ENCODE measurements at places on chromosomes 2 and 18.
A peak's percentile ranks its signal among the peaks of the same experiment; 100 is the strongest.

- no peak for DNase-seq
Observed at GRCh38 chr2:143891879-143892308, 628.0 kb downstream of the ZEB2 start.

DNA sequence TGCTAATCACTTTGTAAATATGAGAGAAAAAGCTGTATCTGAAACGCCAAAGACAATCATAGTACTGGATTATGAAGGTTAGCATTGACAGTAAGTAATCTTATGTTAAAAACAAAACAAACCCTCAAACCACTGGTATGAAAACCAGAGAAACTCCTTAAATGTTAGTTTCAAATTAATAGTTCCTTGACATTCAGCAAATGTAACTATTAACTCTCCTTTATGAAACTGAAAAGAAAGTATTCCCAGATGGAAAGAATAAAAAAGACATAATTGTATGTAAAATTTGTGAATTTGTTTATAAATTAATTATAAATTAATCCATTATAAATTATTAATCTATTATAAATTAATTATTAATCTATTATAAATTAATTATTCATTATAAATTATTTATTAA is 12.3 kb downstream of the FASTKD1 start:
- no peak for DNase-seq

DNA sequence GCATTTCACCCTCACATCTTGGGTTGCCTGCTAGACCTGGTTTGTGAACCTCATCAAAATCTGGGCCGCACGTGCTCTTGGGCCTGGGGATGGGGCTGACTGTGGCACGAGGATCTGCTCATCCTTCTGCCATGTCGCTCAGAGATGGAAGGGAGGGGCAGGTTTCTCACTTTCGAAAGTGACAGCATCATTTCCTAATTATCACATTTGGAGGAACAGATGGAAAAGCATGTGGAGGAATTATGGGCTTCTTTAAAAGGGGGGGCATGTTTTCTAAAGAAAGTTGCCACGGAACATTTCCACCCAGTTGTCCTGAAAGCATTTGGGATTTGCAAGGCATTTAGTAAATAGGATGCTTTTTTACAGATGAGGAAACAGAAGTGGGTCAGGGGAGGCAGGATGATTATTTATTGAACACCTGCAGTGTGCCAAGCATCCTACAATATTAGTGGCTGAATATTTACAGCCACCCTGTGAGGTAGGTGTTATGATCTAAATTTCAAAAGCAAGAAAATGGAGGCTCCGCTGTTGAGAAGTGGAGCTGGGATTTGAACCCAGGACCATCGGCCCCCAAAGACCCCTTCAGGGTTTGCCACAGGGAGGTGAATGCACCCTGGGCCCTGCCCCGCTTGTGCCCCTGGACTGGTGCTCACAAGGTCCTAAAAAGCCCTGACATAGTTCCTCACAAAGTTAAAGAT is 104.2 kb upstream of the MYCN start:
- DNase-seq, result no peak

GRCh38 chr18:63238693-63239075 is 80.9 kb downstream of the BCL2 start:
- DNase-seq, result no peak

- DNase-seq, result peak; percentile 48
Observed at GRCh38 chr2:175690113-175690837, 311.8 kb downstream of the LNPK start.

- DNase-seq, result no peak
Observed at GRCh38 chr2:232473467-232473890, 14.2 kb downstream of the ECEL1 start.

GRCh38 chr2:222884114-222884771 is 23.4 kb downstream of the ACSL3 start:
- no peak for DNase-seq

DNA sequence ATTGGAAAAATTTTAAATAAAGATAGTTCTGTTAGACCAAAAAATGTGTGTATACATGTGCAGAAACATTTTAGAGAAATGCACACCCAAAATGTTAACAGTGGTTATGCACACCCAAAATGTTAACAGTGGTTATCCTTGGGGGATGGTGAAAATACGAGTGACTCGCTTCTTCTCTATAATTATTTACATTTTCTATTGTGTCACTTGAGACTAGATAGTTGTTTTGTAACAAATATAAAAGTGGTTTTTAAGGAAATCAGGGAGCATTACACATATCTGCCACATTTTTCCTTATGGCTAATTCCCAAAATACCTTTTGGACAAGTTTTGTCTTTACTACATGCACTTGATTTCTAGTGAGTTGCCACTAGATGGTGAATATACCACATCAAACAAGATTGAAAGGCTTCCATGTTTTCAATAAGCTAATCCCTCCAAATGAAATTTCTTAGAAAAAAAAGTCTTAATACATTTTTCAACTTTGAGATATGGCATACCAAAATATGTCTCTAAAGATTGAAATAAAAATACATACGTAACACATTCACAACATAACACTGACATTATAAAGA is 9.0 kb upstream of the HIBCH start:
- no peak for DNase-seq

- DNase-seq, result no peak
Observed at GRCh38 chr18:10971717-10972116, 177.7 kb downstream of the PIEZO2 start.

DNA sequence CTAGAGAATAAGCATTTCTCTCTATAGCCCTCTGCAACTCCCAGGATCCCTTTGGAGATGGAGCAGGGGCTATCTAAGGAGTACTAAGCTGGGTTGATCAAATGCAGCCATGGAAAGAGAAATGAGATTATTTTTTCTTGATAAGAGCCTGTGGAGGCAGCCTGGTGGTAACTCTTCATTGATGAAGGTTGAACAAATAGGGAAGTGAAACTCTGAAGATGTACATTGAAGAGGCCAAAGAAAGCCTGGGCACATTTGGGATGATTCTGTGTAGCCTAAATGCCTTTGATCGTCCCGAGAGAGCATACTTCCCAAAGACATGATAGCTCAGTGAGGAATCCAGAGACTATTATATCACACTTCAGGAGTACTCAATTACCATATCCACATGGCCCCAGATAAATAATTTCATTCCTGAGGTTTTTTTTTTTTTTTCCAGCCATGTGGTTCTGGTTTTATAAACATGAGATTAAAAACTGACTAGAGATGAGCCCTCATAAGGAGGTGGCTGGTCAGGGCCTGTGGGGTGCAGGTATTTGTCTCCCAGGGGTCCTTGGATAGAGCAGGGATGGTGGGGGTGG is 192.5 kb downstream of the TPGS2 start:
- DNase-seq, result no peak

- no peak for DNase-seq
Observed at GRCh38 chr2:1940679-1941078, 196.4 kb upstream of the PXDN start.

GRCh38 chr2:25548601-25549000 is 124.8 kb downstream of the DTNB start:
- no peak for DNase-seq

DNA sequence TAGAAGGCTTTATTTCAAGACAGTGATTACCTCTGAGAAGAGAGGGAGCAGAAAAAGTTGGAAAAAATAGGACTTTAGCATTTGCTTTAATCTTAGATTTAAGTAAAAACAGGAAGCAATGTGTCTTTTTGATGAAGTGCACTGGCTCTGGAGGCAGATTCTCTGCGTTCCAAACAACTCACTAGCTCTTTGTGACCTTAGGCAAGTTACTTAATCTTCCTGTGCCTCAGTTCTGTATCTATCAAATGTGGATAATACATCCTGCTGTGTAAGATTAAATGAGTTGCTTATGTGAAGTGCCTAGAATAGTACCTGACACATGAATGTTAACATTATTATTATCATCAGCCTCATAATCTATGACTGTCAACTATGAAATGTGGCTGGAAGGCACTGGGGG is 42.3 kb downstream of the RPRD1A start:
- no peak for DNase-seq

- DNase-seq, result no peak
Observed at GRCh38 chr2:56185101-56185581, 1.4 kb downstream of the CCDC85A start.

Measured in B cell (primary cell).